ENCODE measurements at places on chromosomes 4 and X.

GRCh38 chrX:22171287-22172060, 101.2 kb upstream of the CBLL2 start:
- DNase-seq = no peak

GRCh38 chr4:186029571-186030398, 39.2 kb upstream of the TLR3 start:
- DNase-seq = no peak

DNA sequence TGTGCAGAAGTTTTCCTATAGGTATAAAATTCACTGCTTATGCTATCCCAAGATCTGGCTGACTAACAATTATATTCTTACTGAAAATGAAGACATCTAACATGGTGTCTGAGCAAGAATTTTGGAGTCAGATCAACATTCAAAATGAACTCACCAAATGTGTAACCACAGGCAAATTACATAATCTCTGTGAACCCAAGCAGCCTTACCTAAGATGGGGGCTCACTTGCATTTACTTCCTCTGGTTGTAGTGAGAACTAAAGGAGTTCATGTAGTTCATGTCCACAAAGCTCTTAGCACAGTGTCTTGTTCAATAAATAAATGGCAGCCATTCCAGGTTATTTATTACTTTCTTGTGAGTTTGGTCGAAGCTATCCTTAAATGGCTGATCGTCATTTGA, 163.9 kb upstream of the LCORL start:
- DNase-seq = no peak

GRCh38 chr4:183556947-183557346, 52.1 kb downstream of the ING2 start:
- DNase-seq = no peak

DNA sequence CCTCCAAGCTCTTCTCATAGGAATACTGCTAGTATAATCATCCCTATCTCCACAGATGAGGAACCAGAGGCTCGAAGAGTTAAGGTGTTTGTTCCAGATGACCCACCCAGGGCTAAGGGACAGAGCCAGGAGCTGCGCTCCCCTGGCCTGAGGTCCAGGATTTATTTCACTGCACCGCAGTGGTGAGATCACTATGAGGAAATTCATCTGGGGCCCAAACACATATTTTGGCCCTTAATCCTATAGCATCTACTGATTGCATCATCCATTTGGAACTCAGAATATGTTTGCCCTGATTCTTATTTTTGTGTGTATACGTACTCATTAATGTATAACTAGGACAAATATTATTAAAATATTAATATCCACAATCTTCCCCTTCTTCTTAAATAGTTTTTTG, 100.1 kb upstream of the RBPJ start:
- no peak for DNase-seq

DNA sequence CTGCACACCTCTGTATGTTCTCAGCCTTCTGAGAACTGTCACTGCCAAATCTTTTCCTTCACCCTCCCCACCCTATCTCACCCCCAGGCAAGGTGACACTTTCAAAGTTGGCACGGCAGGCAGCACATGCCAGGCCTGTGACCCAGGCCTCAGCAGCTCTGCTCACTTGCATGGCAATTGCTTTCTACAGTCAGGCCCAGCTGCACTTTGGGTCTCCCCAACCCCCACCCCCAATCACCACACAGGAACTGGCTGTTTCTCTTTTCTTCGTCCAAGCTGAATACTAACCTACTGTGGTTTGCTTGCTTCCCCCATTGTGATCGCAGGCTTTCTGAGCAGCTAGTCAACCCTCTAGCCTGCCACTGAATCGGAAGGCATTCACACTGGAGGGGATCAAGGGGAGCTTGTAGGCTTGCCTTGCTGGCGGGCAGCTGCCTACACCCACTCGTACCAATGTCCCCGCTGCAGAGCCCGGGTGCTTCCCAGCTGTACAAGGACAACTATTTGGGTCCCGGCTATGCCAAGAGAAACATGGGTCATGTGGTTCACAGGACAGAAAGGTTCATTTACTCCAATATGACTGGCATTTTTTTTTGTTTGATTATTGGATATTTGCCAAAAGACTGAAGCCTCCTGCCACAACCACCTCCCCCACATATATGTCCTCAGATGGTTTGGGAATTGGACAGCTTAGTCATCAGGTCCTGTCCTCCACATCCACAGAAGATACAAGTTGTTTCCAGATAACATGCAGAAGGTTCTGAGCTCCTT, 28.1 kb downstream of the SLC25A43 start:
- peak; percentile 33 for DNase-seq

DNA sequence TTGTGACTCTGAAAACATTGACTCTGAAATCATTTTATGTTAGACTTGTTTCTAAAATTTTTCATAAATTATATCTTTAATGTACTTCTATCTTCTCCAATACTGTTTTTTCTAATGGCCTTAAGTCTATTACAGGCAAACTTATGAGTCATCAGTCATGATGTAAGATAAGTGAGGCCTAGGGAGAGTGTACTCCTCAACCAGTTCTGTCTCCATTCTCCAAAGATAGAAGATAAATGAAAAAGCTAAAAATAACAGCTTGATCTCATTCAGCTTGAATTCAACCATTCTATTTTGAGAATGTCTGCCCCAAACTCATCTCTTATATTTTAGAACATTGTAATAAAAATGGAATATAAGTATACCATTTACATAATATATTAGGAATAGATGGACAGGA, 34.5 kb downstream of the STBD1 start:
- peak; percentile 42 for DNase-seq

GRCh38 chr4:74039315-74039763, 850 bp upstream of the CXCL3 start:
- DNase-seq = peak; percentile 19

DNA sequence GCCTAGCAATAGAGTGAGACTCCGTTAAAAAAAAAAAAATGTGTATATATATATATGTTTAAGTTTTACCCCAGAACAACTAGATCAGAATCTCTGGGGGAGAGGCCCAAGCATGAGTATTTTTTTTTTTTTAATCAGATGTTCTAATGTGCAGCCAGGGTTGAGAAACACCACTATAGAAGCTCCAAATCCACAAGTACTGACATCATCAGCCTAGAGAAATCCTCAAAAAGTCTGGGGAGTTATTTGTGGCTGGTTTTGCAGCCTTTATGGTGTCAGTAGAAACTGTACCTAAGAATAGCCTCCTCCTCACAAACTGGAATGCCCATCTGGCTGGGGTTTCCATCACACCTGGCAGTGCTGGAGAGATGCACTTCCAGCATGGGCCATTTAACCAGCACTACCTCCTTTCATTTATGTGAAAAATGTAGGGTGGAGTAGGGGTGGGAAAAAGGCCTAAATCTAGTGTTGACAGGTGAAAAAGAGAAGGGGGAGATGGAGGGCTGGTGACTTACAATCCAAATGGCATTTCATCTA, 93.5 kb downstream of the CBLL2 start:
- DNase-seq = no peak

GRCh38 chr4:62640296-62640695, 1440.2 kb downstream of the ADGRL3 start:
- DNase-seq = no peak

GRCh38 chrX:9923357-9923756, 43.8 kb upstream of the CLDN34 start:
- DNase-seq = no peak

GRCh38 chr4:125016892-125017299, 297.9 kb upstream of the FAT4 start:
- no peak for DNase-seq

GRCh38 chrX:33252306-33252825, 41.0 kb upstream of the DMD start:
- DNase-seq = no peak

DNA sequence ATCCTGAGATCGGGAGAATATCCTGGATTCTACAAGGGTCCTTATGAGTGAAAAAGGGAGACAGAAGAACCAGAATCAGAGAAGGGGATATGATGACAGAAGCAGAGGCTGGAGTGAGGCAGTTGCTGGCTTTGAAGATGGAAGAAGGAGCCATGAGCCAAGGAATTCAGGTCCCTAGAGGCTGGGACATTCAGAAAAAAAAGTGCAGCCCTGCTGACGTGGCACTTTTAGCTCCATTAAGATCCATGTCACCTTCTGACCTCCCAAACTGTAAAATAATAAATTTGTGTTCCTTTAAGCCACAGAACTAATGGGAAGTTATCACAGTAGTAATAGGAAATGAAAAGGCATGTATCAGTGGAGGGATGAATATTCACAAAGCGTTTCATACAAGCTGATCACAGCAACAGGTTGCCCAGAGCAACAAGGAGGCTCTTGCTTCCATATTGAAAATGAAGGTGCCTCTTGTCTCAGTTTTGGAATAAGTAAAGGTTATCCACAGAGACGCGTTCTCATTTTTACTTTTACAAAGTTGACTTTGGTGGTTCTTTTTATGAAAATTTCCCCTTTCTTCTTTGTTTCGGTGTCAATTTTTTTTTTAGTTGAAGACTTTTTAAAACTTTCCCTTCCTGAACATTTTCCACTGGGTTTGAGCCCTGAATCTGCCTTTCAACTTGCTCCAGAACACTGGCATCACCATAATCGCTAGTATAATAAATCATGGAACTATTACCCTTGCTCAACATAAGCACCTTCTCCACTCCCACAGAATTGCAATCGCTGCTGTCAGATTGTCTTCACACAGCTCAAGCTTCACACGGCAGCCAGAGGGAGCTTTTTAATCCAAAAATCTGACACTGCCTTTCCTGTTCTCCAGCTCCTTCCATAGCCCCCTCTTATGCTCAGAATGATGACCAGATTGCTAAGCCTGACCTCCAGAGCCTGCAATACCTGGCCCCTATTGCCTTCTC, 127.6 kb upstream of the RBPJ start:
- DNase-seq = no peak

GRCh38 chrX:53677286-53677685, 9.2 kb downstream of the HUWE1 start:
- DNase-seq = no peak

DNA sequence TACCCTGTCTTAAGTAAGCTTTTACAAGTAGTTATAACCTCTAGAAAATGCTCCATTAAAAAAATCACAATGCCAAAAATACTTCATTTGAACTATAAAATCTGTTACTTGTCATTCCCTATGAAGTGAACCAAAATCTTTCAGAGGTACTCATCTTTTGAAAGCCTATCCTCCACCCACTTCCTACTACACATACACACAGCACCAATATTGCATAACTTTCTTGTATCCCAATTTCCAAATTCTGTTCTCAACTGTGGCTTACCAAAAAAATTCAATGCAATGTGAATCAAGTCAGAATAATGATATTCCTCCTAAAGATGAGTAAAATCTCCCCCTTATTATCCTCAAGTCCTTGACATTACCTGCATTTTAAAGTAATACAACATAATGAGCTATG, 15.9 kb downstream of the DHX15 start:
- no peak for DNase-seq

GRCh38 chr4:145438298-145438697, 43.4 kb upstream of the SMAD1 start:
- DNase-seq = no peak

DNA sequence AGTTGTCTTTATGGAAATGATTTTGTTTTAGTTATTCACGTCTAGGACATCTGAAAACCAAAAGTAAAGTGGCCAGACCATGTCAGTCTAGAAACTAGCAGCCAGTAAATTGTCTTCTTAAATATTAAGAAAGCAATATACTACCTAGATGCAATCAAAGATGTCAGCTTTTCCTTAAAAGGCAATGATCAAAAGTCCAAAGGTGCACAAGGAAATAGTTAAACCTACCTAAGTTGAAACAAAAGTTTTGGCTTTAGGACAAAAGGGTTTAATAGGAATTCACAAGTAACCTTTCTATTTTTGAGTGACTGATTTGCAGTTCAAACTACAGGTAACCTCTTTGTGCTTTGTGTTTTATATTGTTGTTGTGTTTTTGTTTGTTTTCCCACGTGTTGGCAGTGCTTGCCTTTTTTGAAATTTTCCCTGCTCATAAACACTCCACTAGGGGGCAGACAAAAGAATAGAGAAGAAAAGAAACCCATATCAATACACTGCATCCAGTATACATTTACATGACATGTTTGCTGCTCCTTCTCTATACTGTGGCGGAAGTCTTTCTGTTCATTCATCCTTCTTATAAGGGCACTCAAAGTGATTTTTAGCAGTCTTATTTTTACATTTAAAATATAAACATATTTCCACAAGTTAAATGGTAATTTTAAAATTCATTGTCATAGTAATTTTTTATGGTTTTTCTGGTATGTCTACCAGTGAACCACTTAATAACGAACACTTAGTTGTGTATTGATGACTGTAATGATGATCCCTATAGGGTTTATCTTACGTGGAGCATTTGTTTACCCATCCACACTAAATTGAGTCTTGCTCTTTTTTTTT, 62.7 kb downstream of the GAB1 start:
- DNase-seq = peak; percentile 34

GRCh38 chr4:24007860-24008261, 118.0 kb upstream of the PPARGC1A start:
- DNase-seq = no peak

DNA sequence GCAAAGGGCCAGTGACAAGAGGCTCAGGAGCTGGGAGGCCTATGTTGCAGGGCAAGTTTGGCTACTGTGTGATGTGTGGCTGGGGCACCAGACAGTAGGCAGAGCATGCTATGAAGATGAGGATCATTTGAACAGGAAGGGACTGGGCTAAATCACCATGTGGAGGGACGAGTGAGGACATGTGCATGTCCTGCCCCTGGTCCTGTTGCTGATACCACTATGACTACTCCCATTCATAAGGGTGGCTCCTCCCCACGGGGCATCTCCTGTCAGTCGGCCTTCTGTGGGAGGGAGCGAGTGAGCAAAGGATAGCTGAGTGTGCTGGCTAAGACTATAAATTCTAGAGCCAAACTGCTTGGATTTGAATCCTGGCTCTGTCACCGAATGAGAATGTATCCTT, 139.2 kb downstream of the TMEM164 start:
- DNase-seq = no peak

GRCh38 chr4:2371765-2372487, 46.5 kb downstream of the ZFYVE28 start:
- no peak for DNase-seq

GRCh38 chrX:30649859-30650258, 3.4 kb upstream of the GK start:
- DNase-seq = no peak

DNA sequence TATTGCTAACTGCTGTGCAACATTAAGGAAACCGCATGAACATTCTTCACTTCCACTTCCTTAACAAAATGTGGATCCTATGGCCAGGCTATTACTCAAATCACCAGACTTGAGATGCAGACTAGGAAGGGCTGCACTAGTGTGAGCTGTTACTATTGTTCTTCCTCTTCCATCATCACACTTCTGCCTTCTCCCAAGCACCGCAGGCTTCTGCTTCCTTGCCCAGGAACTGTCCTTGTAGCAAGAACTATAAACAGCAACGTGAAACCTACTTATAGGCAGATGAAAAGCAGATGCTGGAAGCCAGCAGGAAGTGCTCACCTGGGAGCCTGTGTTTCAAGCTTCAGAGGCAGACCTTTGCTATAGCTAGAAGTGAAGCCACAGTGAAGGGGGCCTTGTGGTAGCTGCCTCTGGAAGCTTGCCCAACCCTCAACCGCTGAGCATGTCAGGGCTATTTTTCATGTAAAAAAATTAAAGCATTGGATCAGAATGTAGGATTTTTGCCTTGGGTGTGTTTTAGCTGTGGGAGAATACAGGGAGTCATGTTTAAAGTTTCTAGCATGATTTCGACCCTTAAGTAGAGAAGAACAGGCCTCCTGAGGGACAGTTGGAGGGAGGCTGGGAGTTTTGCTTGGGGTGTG, 43.9 kb downstream of the CLNK start:
- DNase-seq = peak; percentile 90

GRCh38 chr4:47075262-47075661, 43.9 kb downstream of the GABRB1 start:
- DNase-seq = no peak
